Right renal pelvis (tissue), 4 donors: ENCODE measurements at places on chromosomes 5 and 9. TPM values are rescaled to one million over a fixed set of nuclear protein-coding genes. Genes with fewer than 3 reads are reported as not detected.

FGD3 gene
- polyA plus RNA-seq, result 5.3 TPM

- DNase-seq, result no peak
Observed at GRCh38 chr5:168165221-168165914, 126.1 kb upstream of the WWC1 start.

TAF11L10 gene
- not detected for polyA plus RNA-seq

PTRH1 gene
- polyA plus RNA-seq, result 16.3 TPM

GRCh38 chr9:98612061-98612752 is 96.5 kb downstream of the GABBR2 start:
- peak; percentile 20 for DNase-seq

GRCh38 chr5:81838307-81838906 is 87.5 kb upstream of the SSBP2 start:
- no peak for DNase-seq

- DNase-seq, result no peak
Observed at GRCh38 chr9:6905850-6906375, 148.1 kb downstream of the KDM4C start.

SIT1 gene
- 0.28 TPM for polyA plus RNA-seq

SLC2A8 gene
- 18.8 TPM for polyA plus RNA-seq

PCDHGC3 gene
- polyA plus RNA-seq, result 128 TPM

DNA sequence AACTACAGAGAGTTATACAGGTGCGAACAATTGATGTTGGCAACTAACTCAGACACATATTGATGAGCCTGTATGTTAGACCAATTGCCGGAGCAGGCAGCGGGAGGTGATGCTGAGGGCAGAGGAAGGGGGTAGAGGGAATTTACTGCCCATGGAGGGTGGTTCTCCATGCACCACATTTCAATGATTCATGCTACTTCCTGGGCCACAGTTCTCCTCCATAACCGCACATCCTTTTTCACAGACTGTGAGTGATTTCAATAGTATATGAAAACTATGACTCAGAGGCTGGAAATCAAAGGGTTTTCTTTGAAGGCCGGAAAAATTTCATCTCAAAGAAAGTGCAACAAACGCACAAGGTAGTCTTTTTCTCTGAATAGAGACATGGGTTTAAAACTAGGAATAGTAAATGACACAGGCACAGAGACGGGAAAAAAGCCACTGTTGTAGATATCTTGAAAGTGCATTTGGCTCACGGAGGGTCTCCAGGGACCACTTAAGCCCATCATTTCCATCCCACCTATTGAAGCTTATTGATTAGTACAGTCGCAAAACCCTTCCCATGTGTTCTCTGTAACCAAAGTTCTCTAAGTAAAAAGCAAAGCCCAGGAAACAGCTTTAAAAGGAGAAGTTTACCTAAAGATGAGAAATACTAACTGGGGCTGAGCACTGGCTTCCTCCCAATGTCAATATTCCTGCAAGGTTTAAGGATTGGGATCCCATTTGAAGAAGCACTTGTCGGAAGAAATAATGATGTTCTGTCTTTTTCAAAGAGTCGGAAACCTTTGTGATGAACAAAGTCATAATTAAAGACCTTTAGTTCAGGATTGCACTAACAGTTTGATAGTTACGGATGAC is 28.0 kb upstream of the ADAM19 start:
- DNase-seq, result no peak

GRCh38 chr5:170486371-170486770 is 17.4 kb upstream of the KCNIP1 start:
- no peak for DNase-seq

DNA sequence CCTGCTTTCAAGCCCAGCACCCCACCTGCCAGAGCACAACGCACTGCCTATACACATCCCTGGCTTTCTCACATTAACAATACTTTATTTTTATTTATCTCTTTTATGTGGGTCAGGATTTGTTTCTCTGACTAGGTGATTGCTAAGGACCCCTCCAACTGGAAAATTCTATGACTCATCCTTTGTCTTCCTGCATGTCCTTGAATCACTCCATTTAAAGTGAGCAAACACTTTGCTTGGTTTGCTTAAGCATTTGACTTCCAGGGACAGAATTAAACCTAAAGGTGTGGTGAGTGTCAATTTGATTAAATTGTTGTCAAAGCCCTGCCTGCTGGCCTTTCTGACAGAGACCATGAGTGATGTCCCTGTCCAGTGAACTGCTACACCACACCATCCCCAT is 536.5 kb upstream of the BRINP1 start:
- no peak for DNase-seq

DNA sequence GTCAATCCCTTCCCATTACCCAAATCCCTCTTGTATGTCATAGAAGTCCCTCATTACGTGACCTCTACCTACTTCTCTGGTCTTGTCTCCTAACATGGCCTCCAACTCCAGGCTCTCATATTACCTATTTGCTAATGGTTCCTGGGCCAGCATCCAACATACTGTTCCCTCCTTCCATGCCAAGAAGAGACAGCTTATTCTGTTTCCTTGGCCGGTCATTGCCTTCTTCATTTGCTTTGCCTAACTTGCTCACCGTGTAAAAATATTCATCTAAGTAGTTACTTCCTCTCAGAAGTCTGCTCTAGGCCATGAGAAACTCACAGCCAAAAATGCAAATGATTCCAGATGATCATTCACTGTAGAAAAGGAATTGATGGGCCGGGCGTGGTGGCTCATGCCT is 8.9 kb upstream of the IL6ST start:
- no peak for DNase-seq

ACSL6 gene
- 1.7 TPM for polyA plus RNA-seq

GRCh38 chr5:114839360-114839759 is 330.3 kb downstream of the TRIM36 start:
- DNase-seq, result no peak

DNA sequence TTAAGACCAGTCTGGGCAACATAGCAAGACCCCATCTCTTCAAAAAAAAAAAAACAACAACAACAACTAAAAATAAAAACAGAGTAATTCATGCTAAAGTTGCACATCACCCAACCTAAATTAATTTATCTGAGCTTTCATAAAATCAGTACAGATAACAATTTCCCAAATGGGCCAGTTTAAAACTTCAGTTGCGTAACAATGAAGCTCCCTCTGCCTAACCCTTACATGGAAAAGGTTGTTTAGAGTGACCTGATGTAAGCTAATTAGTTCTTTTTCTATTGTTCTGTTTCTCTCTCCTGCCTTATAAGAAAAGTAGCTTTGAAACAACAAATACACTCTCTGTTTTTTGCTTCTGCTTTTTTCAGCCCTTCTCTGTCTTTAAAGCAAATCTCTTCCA is 46.2 kb upstream of the SLC28A3 start:
- DNase-seq, result no peak

TOMM5 gene
- polyA plus RNA-seq, result 125 TPM

TAF1L gene
- polyA plus RNA-seq, result 0.10 TPM

FXN gene
- polyA plus RNA-seq, result 22.4 TPM

GCNT4 gene
- polyA plus RNA-seq, result 23.8 TPM

C5orf58 gene
- polyA plus RNA-seq, result not detected

RNF183 gene
- 7.5 TPM for polyA plus RNA-seq

PCDHGC4 gene
- 3.2 TPM for polyA plus RNA-seq

DNA sequence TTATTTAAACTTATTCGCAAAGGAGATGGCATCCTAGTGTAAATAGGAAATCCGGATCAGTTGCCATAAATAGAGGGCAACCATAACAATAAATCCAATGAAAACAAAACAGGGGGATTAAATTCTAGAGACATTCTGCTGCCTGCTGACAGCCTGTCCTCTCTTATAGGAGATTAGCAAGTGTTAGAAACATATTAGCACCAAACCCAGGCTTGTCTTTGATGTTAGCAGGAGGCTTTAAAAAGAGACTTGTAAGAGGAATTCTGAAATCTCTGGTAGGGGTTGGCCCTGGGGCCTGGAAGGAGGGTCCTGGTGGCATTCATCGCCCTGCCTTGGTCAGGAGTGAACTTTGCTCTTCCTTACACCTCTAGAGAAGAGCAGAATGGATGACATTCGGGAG is 21.6 kb downstream of the NDST1 start:
- no peak for DNase-seq

- no peak for DNase-seq
Observed at GRCh38 chr9:131094622-131095021, 1.7 kb upstream of the AIF1L start.

DNA sequence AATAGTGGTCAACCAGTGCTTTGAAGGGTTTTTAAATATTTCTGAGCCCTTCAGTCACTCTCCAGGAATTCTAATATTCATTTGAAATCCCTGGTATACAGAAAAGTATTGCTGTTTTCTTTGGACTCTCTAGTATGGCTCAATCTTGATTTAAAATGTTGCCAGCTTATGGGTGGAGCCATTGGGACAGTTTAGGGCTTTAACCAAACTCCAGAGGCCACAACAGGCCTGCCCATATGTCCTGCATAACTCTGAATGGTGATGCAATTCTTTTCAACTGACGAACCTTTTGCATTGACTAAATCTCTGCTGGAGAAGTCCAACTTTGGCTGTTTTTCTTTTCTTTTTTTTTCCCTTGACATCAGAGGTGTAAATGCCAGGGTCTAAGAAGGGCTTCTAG is 10.3 kb upstream of the ANKHD1 start:
- no peak for DNase-seq

DNA sequence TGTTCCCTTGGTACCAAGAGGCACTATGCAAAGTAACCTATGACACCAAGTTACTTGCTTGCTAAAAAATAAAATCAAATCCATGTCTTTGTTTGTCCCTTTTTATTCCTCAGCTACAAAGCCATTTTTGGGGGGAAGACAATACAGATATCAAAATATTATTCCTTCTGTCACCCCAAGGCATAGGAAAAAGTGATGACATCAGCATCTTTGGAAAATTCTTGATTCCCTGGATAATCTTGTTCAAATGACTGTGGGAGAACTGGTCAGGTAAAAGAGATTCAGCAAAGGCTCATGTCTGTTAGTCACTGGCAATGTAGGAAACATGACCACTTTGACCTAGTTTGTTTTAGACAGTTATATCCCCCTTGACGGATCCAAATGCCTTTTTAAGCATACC is 373.1 kb downstream of the MAT2B start:
- DNase-seq, result no peak

GRCh38 chr9:72278959-72279358 is 86.0 kb downstream of the ZFAND5 start:
- no peak for DNase-seq

ARID3C gene
- polyA plus RNA-seq, result 0.12 TPM

GRCh38 chr9:127779136-127779981 is 893 bp upstream of the SH2D3C start:
- no peak for DNase-seq

COL5A1 gene
- 99.9 TPM for polyA plus RNA-seq

GRCh38 chr5:73188764-73189531 is 16.0 kb downstream of the TMEM174 start:
- DNase-seq, result no peak

DNA sequence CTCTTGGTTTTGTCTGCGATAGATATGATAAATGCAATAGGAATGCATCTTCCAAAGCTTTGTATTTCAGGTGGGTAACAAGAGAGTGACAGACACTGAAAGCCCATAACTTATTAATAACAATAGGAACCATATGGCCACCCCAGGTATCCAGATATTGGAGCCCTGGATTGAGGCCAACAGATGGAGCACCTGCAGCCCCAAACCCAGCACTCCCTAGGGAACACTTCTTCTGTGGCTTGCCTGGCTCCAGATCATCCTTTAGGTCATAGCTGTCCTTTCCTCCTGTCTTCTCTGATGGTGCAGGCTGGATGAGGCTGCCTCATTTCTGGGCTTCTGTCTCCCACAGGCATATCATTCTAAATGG is 5.0 kb upstream of the IL3 start:
- no peak for DNase-seq

SGCD gene
- polyA plus RNA-seq, result 6.2 TPM

- no peak for DNase-seq
Observed at GRCh38 chr5:54580997-54581811, 63.6 kb downstream of the SNX18 start.

DNA sequence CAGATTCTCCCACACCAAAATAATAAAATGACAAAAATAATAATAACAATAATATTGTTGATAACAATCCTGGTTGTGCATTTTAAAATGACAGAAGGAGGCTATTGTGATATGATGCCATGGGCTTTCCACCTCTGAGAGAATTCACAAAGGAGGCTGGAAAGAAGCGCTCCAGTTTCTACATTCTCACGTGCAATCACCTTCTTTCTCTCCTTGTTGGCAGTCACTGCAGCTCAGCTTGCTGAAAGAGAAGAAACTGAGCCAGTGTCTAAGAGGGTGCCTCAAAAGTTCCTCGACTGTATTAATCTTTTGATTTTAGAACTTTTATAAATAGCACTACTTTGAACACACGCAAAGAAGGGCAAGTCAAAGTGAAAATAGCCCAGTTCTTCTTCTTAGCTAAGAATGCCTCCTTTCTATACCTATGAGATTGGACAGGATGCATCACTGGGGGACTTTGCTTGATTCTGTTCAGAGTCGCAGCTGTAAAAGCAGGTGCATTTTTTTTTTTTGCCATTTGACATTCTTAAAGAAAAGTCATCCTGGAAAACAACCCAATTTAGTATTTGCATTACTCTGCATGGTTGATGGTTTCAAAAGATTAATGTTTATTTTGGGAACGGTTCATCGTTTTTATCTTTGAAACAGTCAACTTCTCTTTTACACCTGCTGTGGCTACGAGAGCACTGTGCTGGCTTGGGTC is 12.4 kb upstream of the SUB1 start:
- no peak for DNase-seq

- no peak for DNase-seq
Observed at GRCh38 chr5:143992496-143992895, 178.0 kb downstream of the YIPF5 start.

- DNase-seq, result no peak
Observed at GRCh38 chr5:125017796-125018195, 271.4 kb upstream of the ZNF608 start.

DNA sequence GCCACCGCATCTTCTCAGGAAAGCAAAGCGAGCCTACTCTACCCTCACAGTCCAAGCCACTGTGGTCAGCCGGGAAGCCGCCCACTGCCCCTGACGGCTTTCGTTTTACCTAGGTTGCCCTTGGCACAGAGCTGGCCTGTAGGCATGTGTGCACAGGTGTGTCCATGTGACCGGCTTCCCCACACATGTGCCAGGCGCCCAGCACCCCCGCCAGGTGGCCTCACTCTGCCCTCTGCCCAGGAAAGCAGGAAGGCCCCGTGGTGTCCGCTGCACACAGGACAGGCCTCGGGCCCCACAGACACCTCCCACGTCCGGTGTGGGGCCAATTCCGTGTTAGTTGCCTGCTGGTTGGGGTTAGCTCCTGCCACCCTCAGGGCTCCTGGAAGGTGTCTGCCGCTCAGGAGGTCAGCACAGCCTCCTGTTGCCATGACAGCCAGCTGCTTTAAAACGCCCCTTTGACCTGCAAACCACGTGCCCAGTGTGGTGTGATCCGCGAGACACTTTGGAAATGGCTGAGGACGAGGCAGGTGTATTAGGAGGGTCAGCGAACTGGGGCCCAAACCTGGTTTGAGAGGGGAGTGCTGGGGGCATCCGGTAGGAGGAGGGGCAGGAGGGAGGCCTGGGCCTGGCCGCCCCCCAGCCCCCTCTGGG is 28.7 kb downstream of the TPPP start:
- DNase-seq, result no peak

DNA sequence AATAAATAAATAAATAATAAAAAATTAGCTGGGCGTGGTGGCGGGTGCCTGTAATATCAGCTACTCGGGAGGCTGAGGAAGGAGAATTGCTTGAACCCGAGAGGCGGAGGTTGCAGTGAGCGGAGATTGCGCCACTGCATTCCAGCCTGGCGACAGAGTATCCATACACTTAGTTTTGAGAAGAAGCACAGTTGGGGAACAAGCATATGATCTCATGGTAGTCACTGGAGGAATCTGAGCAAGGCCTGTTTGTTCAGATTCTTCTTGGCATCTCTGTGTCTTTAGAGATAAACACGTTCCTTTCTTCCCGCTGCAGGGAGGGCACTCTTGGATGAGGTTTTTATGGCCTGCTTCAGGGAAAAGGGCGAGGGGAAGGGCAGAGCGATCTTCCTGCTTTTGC is 15.6 kb upstream of the DENND1A start:
- no peak for DNase-seq
